ENCODE measurements at places on chromosomes 13 and 19.

DNA sequence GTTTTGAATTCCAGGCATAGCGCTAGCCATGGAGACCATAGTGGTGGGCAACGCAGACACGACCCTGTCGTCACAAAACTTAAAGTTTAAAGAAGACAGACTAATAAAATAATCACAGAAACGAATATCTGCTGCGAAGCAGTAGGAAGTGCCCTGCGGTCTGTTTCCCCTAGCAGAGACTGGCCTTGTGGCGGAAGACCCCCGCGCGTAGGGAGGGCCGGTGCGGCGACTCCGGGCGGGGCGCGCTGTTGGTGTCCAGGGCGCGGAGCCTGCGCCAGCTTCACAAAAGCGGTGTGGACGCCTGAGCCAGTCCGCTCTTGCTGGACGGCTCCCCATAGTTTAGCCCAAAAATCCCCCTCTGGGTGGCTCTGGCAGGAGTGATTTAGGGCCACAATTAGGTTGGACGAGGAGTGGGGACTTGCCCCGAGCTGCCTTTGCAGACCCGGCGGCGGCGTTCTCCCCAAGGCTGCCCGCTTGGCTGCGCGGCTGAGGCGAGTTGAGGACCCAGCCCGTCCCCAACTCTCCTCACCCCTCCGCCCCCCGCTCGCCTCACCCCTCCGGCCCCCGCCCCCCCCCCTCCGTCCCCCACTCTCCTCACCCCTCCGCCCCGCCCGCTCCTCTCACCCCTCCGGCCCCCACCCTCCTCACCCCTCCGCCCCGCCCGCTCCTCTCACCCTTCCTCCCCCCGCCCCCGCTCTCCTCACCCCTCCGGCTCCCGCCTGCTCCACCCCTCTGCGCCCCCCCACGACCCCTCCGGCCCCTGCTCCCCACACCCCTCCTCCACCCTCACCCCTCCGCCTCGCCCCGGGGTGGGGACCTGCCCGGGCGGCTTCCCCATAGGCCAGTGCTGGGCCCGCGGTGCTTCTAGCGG lies 14.2 kb upstream of the LATS2 start:
- DNase-seq, result no peak

GRCh38 chr19:40609561-40610395 lies 8.6 kb downstream of the LTBP4 start:
- DNase-seq, result peak; percentile 75

GRCh38 chr19:43606569-43607229 lies 5.2 kb upstream of the SRRM5 start:
- DNase-seq, result no peak

- no peak for DNase-seq
Observed at GRCh38 chr13:39405107-39405506, 197.9 kb downstream of the LHFPL6 start.

- DNase-seq, result no peak
Observed at GRCh38 chr13:30915691-30916541, 9.8 kb downstream of the MEDAG start.

- no peak for DNase-seq
Observed at GRCh38 chr19:44960906-44961728, 5.9 kb downstream of the CLPTM1 start.

GRCh38 chr19:33193865-33194362 lies at the start of gene LRP3:
LRP3 (plus strand) TSS chr19:33194330; CDS start chr19:33194786, 456 bp downstream.
- no peak for DNase-seq

- no peak for DNase-seq
Observed at GRCh38 chr13:44867825-44868224, 121.4 kb downstream of the NUFIP1 start.

DNA sequence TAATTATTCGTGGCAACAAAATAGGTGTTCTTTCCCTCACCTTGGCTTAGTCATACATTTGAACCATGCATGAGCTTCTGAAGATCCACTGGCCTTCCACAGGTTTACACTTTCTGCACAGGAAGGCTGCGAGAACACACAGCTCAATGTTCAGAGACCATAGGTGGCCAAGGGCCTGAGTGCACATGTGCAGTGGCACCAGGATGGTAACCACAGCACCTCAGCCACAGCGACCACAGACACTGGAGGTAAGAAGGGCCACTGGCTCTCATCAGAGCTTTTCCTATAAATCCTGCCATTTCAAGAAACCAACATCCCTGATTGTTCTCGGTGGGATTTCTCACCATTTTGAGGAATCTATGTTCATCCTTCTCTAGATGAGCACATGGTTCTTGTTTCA lies 1.6 kb downstream of the DCLK1 start:
- no peak for DNase-seq

Data from activated T-helper 1 cell treated with Interleukin-2 at 50 U/mL for 16 hours (primary cell).